SK-N-SH treated with all-trans-retinoic acid at 6 μM for 48 hours (cell line): ENCODE measurements at places on chromosomes 13 and 19.

DNA sequence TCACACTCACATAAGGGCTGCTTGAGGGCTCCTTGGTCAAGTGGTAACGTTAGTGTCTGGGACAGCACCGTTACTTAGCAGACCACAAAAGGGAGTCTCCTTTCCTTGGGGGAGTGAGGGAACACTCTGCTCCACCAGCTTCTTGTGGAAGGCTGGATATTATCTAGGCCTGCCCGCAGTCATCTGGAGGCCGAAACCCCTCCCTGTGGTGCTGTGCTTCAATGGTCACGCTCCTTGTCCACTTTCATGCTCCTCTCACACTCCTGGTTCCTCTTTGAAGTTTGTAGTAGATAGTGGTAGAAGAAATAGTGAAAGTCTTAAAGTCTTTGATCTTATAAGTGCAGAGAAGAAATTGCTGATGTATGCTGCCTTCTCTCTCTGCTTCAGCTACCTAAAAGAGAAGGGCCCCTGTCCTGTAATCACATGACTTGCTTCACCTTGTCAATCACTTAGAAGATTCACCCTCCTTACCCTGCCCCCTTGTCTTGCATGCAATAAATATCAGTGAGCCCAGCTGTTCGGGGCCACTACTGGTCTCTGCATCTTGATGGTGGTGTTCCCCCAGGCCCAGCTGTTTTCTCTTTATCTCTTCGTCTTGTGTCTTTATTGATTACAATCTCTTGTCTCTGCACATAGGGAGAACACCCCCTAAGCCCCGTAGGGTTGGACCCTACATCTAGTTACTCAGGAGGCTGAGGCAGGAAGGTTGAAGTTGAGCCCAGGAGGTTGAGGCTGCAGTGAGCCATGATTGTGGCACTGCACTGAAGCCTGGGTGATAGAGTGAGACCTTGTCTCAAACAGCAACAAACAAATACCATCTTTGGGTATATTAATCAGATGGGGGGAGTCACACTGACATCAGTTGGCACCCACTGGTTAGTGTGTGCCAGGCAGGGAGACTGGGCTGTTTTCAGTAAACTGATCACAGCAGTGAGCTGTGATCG lies 11.6 kb upstream of the MZF1 start:
- ATAC-seq: no peak

- no peak for ATAC-seq
These were observed 219.9 kb downstream of the SPRY2 start for GRCh38 chr13:80121038-80121437.

DNA sequence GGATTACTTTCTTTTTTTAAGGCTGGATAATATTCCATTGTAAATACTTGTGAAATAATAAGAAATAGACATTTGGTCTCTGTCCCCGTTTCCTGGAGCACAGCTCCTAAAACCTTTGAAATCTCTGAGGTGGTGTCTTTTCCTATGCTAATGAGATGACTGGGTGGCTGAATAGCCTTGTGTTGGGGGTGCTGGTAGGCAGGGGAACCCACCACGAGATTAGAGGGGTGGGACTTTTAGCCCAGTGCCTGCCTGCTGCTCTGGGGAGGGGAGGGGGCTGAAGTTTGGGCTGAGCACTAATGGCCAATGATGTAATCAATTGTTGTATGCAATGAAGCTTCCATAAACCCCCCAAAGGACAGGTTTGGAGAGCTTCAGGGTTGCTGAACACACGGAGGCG lies 175.7 kb downstream of the FGF9 start:
- no peak for ATAC-seq

- no peak for ATAC-seq
These were observed 7.8 kb upstream of the C19orf84 start for GRCh38 chr19:51398096-51398704.

- peak; percentile 80 for ATAC-seq
These were observed 632.1 kb downstream of the DIAPH3 start for GRCh38 chr13:59531571-59532091.

- no peak for ATAC-seq
These were observed 80.9 kb downstream of the SPACA7 start for GRCh38 chr13:112457081-112457480.

GRCh38 chr13:110490009-110490770 lies 71.3 kb downstream of the RAB20 start:
- no peak for ATAC-seq

GRCh38 chr19:2236064-2236313 lies 140 bp downstream of the PLEKHJ1 start:
- ATAC-seq: no peak; the same call in 1 of the 3 replicates

- ATAC-seq: no peak; the same call in 2 of the 3 replicates
These were observed 75.4 kb upstream of the NPAS1 start for GRCh38 chr19:46944123-46944748.

DNA sequence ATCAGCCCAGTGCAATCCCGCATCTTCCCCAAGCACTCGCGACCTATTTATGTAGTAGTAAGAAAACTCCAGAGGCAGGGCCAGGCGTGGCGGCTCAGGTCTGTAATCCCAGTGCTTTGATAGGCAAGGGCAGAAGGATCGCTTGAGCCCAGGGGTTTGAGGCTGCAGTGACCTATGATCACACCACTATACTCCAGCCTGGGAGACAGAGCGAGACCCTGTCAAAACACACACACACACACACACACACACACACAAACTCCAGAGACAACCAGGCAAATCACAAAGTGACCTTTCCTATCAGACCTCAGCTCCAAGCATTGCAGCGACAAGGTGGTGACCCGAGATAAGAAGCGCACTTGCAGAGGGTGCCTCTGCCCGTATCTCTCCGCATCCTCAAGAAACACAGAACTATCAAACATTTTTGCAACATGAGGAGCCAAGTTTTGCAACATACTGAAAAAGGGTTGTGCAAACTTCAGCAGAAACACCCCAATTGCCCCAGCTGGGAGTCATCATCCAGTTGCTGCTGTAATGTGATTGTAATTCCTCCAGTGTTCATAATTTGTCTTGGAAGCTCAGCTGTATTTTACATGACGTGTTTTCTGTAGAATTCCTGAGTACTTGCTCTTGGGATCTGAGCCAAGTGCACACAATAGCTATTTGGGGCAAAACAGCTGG lies 8.7 kb upstream of the KLF2 start:
- ATAC-seq: peak; percentile 79

DNA sequence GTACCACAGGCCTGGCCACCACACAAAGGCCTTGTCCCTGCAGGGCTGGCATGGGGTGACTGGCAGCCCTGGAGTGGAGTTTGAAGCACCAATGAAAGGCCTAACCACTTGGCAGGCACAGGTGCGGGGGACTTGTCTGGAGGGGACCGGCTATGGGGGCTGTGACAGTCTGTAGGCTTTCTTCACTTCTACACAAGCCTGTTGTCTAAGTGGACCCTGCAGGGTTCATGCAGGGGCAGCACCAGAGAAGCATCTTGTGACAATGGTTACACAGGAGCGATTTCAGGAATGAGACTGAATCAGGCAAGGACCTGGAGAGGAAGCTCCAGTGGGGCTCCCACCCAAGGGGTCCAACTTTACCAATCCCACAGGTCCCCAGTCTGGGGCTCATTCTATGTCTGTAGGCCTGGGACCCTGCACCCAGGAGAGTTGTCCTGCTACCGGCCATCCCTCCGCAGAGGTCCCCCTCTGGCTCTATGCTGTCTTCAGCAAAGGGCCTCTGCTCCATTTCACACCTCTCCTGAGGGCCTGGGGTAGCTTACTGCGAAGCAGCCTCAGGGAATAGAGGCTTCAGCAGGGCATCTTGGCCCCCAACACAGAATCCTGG lies 2.3 kb upstream of the ZNF837 start:
- no peak for ATAC-seq

DNA sequence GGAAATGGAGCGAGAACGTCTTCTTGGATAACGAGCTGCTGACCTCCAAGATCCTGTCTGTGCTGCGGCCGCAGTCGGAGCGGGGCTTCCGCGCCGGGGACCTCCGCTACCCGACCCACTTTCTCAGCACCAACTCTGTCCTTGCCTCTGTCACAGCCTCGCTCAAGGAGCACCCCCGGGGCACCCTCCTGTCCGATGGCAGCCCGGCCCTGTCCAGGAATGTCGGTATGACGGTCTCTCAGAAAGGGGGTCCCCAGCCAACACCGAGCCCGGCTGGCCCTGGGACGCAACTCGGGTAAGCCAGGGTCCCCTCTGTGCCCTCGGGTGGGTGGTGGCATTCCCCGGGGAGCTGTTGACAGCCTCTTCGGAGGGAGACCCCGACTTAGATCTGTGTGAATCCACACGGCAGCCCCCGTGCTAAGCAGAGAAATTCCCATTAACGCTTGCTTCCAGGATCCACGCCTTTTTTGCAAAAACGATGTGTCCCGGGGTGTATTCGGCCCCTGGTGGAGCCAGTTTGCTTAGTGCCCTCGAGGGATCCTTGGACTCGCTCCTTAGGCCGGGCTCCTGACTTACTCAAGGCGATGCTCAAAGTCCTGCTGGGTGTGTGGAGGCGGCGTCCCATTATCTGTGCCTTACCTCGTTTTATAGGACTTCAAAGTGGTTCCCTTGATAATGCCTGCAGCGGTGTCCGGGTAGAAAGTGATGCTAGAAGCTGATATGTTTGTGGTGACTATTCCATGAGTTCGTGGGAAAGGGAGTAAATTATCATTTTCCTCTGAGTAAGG lies 48.5 kb downstream of the PEX11G start:
- ATAC-seq: no peak

- no peak for ATAC-seq
These were observed 793.0 kb downstream of the OLFM4 start for GRCh38 chr13:53821632-53822031.

GRCh38 chr19:29976151-29976943 lies 34.3 kb downstream of the URI1 start:
- no peak for ATAC-seq

DNA sequence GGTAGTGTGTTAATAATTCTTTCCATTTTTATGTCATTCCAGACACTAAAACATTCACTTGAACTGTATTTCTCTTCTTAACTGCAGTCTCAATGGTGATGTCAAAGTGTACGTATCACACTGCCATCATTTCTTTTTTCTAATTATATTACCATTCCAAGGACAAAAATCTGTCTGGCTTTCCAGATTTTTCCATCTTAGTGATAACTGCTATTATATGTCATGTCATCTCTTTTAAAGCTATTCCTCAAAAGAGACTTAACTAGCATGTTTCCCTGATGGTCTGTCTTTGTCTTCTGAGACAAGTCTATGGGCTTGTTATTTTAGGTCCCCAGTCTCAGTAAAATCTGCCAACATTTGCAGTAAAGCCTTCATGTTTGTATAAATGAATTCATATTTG lies 1207.1 kb downstream of the PCDH17 start:
- ATAC-seq: no peak

DNA sequence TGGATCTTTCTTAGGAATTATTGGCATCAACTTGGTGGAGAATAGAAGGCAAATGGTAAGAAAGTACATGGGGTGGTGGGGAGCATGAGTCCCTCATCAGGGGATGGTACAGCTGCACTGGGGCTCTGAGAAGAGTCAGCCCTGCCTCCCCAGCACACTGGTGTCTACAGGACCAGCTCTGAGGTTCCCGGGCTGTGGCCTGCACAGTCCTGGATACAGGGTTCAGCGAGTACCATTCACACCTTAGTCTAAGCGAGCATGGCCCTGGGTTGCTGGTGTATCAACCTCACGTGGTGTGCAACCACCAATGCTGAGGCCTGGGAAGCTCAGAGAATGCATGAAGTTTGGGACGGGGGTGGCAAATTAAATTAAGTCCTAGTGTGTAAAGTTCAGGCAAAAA lies 10.1 kb downstream of the TMEM255B start:
- ATAC-seq: no peak

GRCh38 chr13:34507630-34508029 lies 434.4 kb upstream of the NBEA start:
- no peak for ATAC-seq

DNA sequence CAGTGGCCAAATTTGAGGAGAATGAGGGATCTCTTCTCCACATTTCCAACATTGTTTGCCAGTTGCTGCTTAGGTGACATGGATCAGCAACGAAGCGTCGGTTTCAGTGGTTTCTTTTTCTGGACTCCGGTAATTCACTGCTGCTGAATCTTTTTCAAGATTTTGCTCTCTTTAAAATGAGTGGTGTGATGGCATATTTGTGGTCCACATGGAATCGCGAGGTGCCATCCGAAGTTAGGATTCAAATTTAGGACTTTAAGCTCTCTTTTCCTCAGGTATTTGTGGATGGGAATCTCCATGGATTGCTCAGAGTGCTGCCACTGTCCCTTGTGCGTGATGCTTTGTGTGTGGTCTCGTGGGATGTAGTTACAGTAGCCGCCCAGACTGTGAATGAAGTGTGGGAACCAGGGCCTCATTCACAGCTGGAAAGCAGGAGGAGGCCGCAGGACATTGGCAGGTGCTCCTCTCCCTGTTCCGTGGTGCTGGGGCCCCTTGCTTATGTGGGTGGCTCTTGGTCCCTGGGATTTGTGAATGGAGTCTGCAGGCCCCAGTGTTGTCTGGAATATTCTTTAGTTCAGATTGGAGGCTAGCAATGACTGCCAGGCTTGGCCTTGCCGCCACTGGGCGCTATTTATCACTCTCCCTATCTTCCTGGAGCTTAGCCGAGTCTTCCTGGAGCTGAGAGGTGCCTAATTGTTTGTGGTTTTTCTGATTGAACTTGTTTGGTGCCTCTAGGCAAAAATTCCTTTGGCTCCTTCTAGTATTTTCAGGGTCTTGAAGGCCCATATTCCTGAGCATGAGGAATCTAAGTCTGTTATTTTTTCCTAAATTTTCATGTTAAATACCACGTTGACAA lies 1.5 kb downstream of the ILF3 start:
- peak; percentile 3; the same call in 1 of the 3 replicates for ATAC-seq

GRCh38 chr13:71378961-71379905 lies 487.8 kb downstream of the DACH1 start:
- ATAC-seq: no peak

DNA sequence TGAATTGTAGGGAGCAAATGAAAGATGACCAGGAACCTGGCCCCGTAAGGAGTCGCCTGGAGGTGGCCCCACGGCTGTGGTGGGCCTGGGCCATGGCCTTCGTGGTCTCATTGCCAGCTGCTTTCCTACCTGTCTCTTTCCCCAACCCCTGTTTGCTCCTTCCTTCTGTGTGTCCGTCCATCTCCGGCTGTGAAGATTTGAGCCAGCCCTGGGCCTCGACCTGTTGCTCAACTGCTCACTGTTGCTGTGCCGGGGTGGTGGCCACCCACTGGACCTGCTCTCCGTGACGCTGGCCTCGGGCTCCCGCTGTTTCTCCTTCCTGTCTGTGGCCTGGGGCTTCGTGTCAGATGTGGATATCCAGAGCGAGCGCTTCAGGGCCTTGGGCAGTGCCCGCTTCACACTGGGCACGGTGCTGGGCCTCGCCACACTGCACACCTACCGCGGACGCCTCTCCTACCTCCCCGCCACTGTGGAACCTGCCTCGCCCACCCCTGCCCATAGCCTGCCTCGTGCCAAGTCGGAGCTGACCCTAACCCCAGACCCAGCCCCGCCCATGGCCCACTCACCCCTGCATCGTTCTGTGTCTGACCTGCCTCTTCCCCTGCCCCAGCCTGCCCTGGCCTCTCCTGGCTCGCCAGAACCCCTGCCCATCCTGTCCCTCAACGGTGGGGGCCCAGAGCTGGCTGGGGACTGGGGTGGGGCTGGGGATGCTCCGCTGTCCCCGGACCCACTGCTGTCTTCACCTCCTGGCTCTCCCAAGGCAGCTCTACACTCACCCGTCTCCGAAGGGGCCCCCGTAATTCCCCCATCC lies 8.5 kb downstream of the DBP start:
- ATAC-seq: no peak
